Placental epithelial cell (primary cell): ENCODE measurements at places on chromosomes 7 and 10. TPM values are rescaled to one million over a fixed set of nuclear protein-coding genes. Genes with fewer than 3 reads are reported as not detected.

Gene CALHM1
- not detected in 2 replicates for total RNA-seq

Gene SPDYE9
- total RNA-seq: not detected in 2 replicates

Gene ZCCHC24
- total RNA-seq: 2.0 and 2.1 TPM in 2 replicates

Gene TCERG1L
- total RNA-seq: under 0.01 and 1.2 TPM in 2 replicates

Gene GPR146
- 0.33 and 1.2 TPM in 2 replicates for total RNA-seq

Gene CYP17A1
- not detected in 2 replicates for total RNA-seq

Gene FXYD4
- not detected in 2 replicates for total RNA-seq

Gene SPAM1
- total RNA-seq: not detected in 2 replicates

Gene CFAP70
- total RNA-seq: 0.76 and 5.9 TPM in 2 replicates

Gene PRPS1L1
- not detected in 2 replicates for total RNA-seq

Gene LBX1
- not detected in 2 replicates for total RNA-seq

Gene AKR1D1
- total RNA-seq: not detected in 2 replicates

Gene CPA1
- not detected in 2 replicates for total RNA-seq

Gene OPN4
- total RNA-seq: not detected in 2 replicates

Gene CASD1
- 15.7 and 16.8 TPM in 2 replicates for total RNA-seq

Gene DMTF1
- total RNA-seq: 73.5 and 76.2 TPM in 2 replicates

Gene CYP2C19
- under 0.01 TPM in 1 of 2 replicates, not detected in the other for total RNA-seq

Gene PHYHIPL
- total RNA-seq: not detected in 2 replicates

Gene FEZF1
- total RNA-seq: 0.39 TPM in 1 of 2 replicates, not detected in the other

Gene HOXA7
- total RNA-seq: not detected in 2 replicates

Gene CD36
- total RNA-seq: 0.22 and 0.39 TPM in 2 replicates

Gene PTPRZ1
- not detected in 2 replicates for total RNA-seq

Gene OR2A5
- not detected in 2 replicates for total RNA-seq

Gene DYDC2
- total RNA-seq: not detected in 2 replicates

Gene GUSB
- 21.1 and 28.3 TPM in 2 replicates for total RNA-seq

Gene SHH
- total RNA-seq: not detected in 2 replicates

Gene FRAT1
- 2.1 and 3.5 TPM in 2 replicates for total RNA-seq

Gene BLNK
- total RNA-seq: 14.1 and 25.5 TPM in 2 replicates
